ENCODE measurements at places on chromosomes 4 and X. TPM values are rescaled to one million over a fixed set of nuclear protein-coding genes. Genes with fewer than 3 reads are reported as not detected.

Gene GPRIN3
- polyA plus RNA-seq, result 7.0 TPM

Gene NXF2
- not detected for polyA plus RNA-seq

Gene C4orf36
- polyA plus RNA-seq, result 2.0 TPM

Gene DCAF12L2
- polyA plus RNA-seq, result 1.8 TPM

Gene SHROOM2
- polyA plus RNA-seq, result 9.2 TPM

Gene HERC5
- polyA plus RNA-seq, result 0.59 TPM

Gene DNAAF6
- not detected for polyA plus RNA-seq

Gene HMGB3
- polyA plus RNA-seq, result 234 TPM

Gene VCX3B
- polyA plus RNA-seq, result not detected

Gene PRICKLE3
- polyA plus RNA-seq, result 0.45 TPM

Gene SYTL4
- polyA plus RNA-seq, result 0.11 TPM

Gene SERPINA7
- not detected for polyA plus RNA-seq

Gene CT83
- not detected for polyA plus RNA-seq

Gene CT45A3
- polyA plus RNA-seq, result not detected

Gene SULT1E1
- polyA plus RNA-seq, result not detected

Gene GLUD2
- polyA plus RNA-seq, result 0.35 TPM

Gene GAGE13
- polyA plus RNA-seq, result not detected

Gene H2AZ1
- 519 TPM for polyA plus RNA-seq

Gene SOWAHB
- not detected for polyA plus RNA-seq

Gene RNF175
- 37.8 TPM for polyA plus RNA-seq

Gene SERTM2
- not detected for polyA plus RNA-seq

Gene OPHN1
- 7.6 TPM for polyA plus RNA-seq

Gene SCRG1
- 0.64 TPM for polyA plus RNA-seq

Gene RAI2
- 1.5 TPM for polyA plus RNA-seq

Gene MAGEA4
- not detected for polyA plus RNA-seq

Gene RAB41
- polyA plus RNA-seq, result not detected

Gene PAGE1
- polyA plus RNA-seq, result not detected

Gene CXCL8
- polyA plus RNA-seq, result not detected

Gene PLP1
- 0.88 TPM for polyA plus RNA-seq

Gene SSX4B
- not detected for polyA plus RNA-seq

Gene SULT1B1
- not detected for polyA plus RNA-seq

Gene SEC24D
- polyA plus RNA-seq, result 7.8 TPM

Gene HEPH
- 8.7 TPM for polyA plus RNA-seq

Gene SPANXN3
- polyA plus RNA-seq, result not detected

Gene FMR1NB
- not detected for polyA plus RNA-seq

Gene TIMM17B
- 156 TPM for polyA plus RNA-seq

Gene TBL1X
- 2.2 TPM for polyA plus RNA-seq

Gene PCDH11X
- 2.5 TPM for polyA plus RNA-seq

Gene TRPC5OS
- polyA plus RNA-seq, result 0.44 TPM

Gene EFHC2
- polyA plus RNA-seq, result 0.22 TPM

Gene IRF2
- polyA plus RNA-seq, result 5.7 TPM

Gene TMPRSS11A
- not detected for polyA plus RNA-seq

Gene F11
- not detected for polyA plus RNA-seq

Gene TAF7L
- 1.1 TPM for polyA plus RNA-seq

Gene SHISA3
- not detected for polyA plus RNA-seq

Gene S100P
- polyA plus RNA-seq, result not detected

Gene SYP
- polyA plus RNA-seq, result 240 TPM

Gene MRPS18C
- 60.6 TPM for polyA plus RNA-seq

Gene TKTL2
- polyA plus RNA-seq, result 0.42 TPM

Gene FRMD7
- 1.2 TPM for polyA plus RNA-seq

Gene PRSS12
- 2.4 TPM for polyA plus RNA-seq

Gene STK32B
- 42.8 TPM for polyA plus RNA-seq

Gene TEC
- not detected for polyA plus RNA-seq

Gene GPR119
- not detected for polyA plus RNA-seq

Gene IDUA
- 12.7 TPM for polyA plus RNA-seq

All from neural cell (in vitro differentiated cells).